ENCODE measurements at places on chromosomes 2 and 18.

GRCh38 chr2:119260646-119261492 is 37.2 kb downstream of the STEAP3 start:
- no peak for DNase-seq

- no peak for DNase-seq
Measured at GRCh38 chr2:199914372-199914958, 3.4 kb downstream of the C2orf69 start.

- no peak for DNase-seq
Measured at GRCh38 chr2:137172162-137172561, 406.8 kb downstream of the THSD7B start.

- DNase-seq = no peak
Measured at GRCh38 chr2:239360421-239361310, 40.2 kb downstream of the HDAC4 start.

GRCh38 chr2:20433249-20433648 is 13.6 kb upstream of the RHOB start:
- DNase-seq = no peak

GRCh38 chr2:101502095-101502494 is 27.2 kb upstream of the RFX8 start:
- no peak for DNase-seq

GRCh38 chr18:33757037-33757436 is 179.0 kb downstream of the ASXL3 start:
- no peak for DNase-seq

- DNase-seq = no peak
Measured at GRCh38 chr2:105421053-105421452, 22.2 kb upstream of the FHL2 start.

- no peak for DNase-seq
Measured at GRCh38 chr2:200962811-200963123, 693 bp downstream of the ORC2 start.

- peak; percentile 85 for DNase-seq
Measured at GRCh38 chr18:12041561-12041960, 52.1 kb upstream of the ANKRD62 start.

DNA sequence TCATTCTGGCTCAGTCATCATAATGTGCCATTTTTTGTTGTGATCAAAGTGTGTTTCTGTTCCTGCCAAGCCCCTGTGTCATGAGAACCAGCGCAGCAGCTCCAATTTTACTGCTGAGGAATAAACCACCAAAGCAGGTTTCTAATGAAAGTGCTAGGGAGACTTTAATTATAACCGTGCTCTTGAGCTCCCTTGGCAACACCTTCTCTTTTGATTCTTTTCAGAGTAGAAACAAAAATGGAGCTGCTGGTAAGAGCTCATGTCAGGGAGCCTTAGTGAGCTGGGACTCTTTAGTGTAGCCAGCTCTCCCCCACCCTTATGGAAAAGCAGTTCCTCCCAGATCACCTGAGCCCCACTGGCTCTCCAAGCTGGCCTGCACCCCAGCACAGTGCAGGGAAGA is 74.3 kb downstream of the LYPD1 start:
- DNase-seq = no peak

GRCh38 chr18:77495982-77496690 is 246.5 kb downstream of the GALR1 start:
- no peak for DNase-seq

DNA sequence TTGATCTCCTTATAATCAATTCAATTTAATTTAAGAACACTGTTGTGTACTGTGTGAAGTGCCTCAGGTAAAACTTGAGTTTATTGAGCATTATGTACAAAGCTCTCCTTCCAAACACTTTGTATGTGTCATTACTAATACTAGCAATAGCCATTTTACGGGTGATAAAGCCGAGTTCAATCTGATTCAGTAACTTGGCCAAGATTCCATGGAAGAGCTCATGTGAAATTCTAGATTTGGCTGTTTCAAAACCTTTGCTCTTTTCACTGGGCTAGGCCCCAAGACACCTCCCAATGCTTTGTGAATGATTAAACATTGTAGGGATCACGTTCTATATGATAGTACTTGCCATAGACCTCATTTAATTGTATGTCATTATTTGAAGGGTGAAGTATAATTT is 8.9 kb upstream of the NFE2L2 start:
- no peak for DNase-seq

DNA sequence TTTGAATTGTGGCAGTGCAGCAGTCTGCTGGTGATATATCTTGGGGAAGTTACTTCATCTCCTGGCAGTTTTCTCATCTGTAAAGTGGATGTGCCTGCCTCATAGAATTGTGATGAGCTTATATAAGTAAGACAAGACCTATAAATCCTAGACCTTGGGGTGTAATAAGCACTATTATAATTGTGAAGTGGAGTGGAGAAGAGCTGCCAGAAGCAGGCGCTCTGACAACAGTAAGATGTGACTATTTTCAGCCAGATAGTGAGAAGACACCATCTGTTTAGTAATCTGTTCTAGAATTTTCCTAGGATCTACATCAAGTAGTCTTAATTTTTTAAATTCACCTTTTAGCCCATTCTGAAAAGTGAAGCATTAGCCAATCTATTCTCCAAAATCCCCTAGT is 85.6 kb upstream of the TSPYL6 start:
- DNase-seq = no peak

DNA sequence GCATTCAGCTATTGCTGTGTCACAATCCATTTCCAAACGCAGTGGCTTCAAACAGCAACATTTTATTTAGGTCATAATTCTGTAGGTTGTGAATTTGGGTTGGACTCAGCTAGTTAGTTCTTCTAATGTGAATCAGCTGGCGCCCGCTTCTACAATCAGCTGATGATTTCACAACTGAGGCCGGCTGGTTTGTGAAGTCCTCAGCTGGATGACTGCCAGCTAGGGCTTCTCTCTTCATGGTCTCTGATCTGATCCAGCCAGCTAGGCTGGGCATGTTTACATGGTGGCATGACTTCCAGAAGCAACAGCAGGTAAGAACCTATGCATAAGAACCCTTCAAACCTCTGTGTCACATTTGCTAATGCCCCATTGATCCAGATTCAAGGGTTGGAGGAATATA is 172.0 kb downstream of the SLC4A10 start:
- peak; percentile 27 for DNase-seq

GRCh38 chr18:75854174-75854573 is 426.7 kb upstream of the SMIM21 start:
- no peak for DNase-seq

GRCh38 chr2:102796337-102796736 is 34.5 kb downstream of the TMEM182 start:
- no peak for DNase-seq

DNA sequence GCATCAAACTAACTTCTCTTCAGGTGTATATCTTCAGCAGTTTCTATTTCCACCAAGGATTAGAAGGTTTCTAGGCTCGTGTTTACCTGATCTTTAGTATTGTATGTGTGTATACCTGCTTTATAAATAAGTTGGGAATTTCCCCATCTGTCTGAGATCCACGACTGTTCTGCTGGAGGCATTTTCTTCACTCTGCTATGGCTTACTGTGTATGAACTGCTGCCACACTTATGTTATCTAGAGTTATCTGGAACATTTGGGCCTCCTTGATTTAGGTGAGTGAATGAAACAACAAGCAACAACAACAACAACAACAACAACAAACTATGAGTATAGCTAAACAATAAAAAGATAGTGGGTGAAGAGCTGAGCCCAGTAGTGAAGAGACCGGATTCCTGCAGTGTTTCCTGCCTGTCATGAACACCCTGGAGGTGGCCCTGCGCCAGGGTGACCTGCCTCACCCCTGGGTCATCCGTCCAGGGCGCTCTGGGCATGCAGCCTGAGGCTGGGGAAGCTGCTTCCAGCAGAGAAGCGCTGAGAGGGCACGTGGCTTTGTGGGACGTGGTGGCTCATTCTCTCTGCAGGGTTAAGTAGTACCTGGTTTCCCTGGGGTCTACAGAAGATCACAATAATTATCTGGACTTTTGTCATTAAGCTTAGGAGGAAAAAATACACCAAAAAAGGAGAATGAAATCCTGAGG is 56.1 kb upstream of the GATA6 start:
- DNase-seq = peak; percentile 1

DNA sequence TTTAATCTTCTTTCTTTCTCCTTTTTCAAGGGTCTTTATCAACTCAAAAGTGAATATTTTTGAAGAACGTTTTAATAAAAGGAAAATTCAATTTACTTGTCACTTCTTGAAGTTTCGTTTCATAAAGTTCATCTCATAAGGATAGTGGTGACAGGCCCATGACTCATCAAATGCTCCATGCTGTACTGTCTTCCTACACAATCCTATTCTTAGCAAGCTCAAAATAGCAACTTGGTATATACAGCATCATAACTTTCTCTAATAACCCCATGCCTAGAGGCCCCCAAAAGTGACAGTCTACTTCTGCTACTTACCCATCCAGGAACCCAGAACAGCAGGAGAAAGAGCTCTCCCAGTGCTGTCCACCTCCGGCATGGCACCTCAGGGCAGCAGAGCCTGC is 7.7 kb downstream of the FBXO15 start:
- peak; percentile 72 for DNase-seq

DNA sequence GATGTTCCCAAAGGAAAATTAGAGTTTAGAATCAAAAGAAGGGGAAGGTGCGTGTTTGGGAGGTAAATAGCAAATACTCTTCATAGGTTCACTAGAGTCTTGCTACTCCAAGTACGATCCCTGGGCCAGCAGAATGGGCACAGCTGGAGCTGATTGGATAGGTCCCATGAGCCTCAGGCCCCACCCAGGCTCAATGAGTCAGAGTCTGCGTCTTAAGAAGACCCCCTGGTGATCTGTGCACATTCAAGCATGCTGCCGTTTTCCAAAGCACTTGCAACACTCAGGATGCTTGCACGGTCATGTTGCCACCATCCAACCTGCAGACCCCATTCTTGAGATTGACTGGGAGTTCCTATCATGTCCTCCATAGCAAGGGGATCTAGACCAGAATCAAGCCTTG is 40.5 kb downstream of the ABCG8 start:
- peak; percentile 30 for DNase-seq

GRCh38 chr2:228767196-228767595 is 503.9 kb downstream of the PID1 start:
- peak; percentile 36 for DNase-seq

GRCh38 chr18:23512641-23513040 is 9.3 kb downstream of the RMC1 start:
- no peak for DNase-seq

GRCh38 chr2:153668923-153669322 is 190.4 kb upstream of the RPRM start:
- no peak for DNase-seq

DNA sequence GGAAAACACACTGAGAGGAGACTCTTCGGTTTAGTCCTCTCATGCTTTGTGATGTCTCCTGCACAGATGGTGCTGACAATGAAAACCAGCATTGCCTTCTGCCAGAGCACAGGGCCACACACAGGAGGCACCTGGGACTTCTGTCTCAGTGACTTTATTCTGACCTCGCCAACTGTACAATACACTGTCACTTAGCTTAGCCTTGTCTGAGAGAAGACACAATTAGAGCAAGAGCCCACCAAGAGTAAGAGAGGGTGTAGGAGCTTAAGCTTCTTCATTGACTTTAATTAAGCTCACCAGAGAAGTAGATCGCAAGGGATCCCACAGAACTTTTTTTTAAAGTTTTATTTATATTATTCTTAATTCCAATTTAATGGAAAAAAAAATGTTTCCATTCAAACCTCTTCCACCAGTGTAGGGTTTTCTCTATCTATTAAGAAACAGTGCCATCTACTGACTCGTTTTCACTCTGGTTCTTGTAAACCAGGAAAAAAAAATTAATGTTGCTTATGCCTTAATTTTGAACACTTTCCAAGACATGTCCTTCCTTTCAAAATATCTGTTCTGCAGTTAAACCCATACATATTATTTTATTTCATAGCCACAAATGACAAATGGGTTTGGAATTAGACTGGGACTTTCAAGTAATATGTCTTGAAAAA is 42.4 kb upstream of the DDX18 start:
- peak; percentile 45 for DNase-seq

- peak; percentile 20 for DNase-seq
Measured at GRCh38 chr2:189782221-189782671, 1.9 kb downstream of the ORMDL1 start.

DNA sequence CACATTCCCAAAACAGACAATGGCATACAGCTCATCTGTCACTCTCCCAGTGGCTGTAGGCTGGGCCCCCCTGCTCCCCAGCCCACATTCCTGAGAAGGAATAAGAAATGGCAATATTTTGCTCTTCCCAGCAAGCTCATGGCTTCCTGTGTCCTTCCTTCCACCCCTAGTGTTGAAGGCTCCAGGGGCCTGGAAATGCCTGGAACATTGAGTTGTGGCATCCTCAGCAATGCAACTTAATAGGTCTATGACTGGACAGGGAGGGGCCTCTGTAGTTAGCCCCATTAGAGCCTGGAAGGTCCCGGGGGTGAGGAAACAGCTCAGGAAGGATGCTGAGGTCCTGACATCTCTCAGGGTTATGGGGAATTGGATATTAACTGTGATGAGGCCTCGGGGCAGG is 3.3 kb downstream of the KIF3C start:
- peak; percentile 36 for DNase-seq

- DNase-seq = no peak
Measured at GRCh38 chr18:74587441-74587840, 10.2 kb upstream of the ZNF407 start.

DNA sequence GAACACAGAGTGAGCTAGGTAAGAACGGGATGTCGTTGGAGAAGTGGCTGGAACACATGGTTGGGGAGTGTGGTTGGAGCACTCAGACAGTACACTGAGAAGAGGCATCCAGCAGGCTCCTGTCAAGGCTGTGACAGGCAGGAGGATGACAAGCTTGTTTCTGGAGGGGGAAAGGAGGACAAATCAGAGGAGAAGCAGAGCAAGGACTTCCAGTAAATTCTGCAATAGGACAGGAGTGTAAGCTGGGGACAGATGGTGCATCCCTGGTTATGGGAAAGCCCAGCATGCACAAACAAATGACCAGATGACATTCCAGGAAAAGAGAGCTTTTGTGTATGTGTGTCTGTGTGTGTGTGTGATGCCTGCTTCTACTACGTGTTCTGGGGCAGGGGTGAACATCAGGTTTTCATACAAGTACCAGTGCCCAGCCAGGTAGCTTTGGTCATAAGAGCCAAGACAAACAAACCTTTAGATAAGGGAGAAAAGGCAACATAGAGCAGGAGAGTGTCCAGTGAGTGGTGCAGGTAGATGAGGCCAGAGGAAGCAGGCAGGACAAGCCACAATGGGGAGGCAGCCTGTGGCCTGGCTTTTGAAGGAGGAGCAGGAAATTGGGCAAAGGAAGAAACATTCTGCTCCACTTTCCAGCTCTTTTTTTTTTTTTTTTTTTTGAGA is 32.1 kb upstream of the MAPK4 start:
- DNase-seq = no peak

- DNase-seq = no peak
Measured at GRCh38 chr2:69149631-69150215, 136.7 kb downstream of the ANTXR1 start.

All from ELR (cell line).